ENCODE measurements at places on chromosomes 3 and 15.

GRCh38 chr3:141629976-141630375 lies 108.1 kb upstream of the RNF7 start:
- no peak for DNase-seq

GRCh38 chr3:101809178-101810021 lies 30.4 kb downstream of the NXPE3 start:
- DNase-seq = no peak

- DNase-seq = no peak
These were observed 51.5 kb downstream of the MGLL start for GRCh38 chr3:127770671-127771355.

DNA sequence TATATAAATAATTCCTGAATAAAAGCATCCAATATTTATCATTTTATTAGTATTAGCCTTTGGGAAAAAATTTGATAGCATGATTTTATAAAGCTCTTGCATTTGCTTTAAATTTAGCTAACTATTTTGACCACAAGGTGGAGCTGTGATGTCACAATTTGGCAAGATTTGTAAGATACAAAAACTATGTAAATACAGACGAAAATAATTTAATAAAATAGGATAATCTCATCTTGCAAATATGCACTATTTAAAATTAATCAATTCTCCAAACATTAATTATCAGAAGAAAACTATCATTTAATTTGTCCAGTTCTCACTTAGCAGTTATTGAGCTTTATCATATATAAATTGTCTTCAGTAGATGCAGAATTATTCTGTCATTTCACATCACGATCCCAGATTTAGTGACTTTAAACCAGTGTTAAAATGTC lies 95.4 kb downstream of the PLOD2 start:
- DNase-seq = no peak

DNA sequence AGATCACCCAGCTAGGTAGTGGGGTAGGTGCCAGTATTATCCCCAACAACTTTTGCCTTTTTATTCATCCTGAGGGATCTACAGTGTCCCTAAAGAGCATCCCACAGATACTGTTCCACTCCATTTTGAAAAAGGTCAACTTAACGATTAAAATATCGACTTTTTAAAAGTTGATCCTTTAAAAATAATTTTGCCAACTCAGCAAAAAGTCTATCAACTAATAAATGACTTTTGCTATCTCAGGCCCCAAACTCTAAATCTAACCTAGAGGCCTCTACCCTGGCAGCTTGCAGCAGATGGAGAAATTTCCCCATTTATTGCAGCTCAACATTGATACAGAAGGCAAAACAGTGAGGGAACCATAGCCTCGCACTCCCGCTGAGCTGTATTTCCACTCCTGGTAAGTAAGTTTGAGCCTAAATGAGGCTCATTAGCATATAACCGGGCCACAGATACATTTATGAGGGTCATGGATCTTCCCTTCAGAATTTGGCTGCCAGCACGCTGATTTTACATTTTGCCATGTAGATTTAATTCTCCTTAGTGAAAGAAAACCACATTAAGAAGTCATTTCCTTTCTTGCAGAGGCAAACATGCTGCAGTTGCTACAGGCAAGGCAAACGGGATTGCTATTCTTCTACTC lies 704.1 kb upstream of the CFAP20DC start:
- no peak for DNase-seq

DNA sequence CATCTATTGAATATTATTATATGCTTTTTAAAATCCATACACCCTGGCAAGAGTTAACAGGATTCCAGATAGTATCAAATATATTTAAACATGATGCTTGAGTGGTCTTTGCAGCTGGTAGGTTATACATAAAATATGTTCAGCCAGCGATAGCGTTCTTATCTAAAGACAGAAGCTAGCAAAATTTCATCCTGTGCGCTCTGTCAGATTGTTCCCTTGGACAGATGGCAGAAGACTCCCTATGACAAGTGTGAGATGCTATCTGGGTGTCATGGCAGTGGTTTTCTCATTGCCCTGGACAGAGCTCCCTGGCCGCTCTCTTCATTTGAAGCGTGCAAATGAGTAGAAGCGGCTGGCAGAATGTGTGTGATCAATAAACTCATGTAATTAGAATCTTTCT lies 175.2 kb upstream of the SOX14 start:
- DNase-seq = no peak

DNA sequence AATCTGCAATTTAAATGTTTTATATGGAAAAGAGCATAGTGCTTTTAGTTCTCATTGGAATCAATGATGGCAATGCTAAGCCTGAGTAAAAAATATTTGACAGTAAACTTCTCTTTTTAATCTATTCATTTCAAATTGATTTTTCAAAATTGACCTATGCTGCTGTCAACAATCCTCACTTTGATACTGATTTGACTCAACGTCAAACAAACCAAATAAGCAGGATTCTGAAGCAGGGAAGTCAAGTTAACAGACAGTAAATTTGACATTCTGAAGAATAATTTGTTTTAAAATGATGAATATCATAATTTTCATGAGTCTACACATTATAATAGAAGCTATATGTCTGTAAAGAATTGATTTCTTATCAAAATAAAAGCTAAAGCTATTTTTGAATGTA lies 1053.1 kb downstream of the DIPK2A start:
- DNase-seq = no peak

- DNase-seq = no peak
These were observed 29.2 kb upstream of the TRPM1 start for GRCh38 chr15:31130576-31131237.

DNA sequence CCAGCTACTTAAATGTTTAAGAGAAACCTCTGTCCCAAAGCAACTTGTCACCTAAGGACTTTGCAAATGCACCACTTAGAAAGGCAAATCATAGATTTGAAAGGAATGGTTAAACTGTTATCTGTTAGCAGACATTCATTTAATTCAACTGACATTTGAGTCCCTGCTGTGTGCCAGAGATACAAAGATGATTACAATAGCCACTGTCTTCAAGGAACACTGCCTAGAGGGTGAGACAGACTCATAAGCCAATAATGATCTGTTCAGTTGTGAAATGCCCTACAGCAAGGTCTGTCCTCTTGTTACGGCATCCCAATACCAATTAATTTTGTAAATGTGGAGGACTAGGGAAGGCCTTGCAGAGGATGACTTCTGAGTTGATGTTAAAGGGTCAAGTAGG lies 113.1 kb downstream of the ATG7 start:
- DNase-seq = no peak

- DNase-seq = no peak
These were observed 103.0 kb upstream of the RPL32 start for GRCh38 chr3:12944413-12944812.

- DNase-seq = no peak
These were observed 68.3 kb upstream of the CHMP2B start for GRCh38 chr3:87158823-87159222.

- no peak for DNase-seq
These were observed 11.4 kb upstream of the PRSS50 start for GRCh38 chr3:46729038-46729437.

DNA sequence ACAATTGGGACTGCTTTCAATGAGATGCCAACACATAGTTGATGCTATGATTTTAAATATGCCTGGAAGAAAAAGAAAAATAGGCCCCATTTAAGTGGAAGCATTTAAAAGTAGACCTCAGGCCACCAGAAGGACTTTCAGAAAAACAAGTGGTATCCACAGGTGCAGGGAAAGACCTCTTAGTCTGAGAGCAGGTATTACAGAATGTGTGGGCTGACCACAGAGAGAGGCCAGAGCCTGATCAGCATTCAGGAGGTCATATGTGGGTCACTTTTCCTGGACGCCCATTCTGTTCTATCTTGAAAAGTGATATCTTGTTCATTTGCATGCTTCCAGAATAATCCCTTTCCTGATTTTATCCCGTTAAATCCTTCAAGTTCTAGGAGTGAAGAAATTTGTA lies 95.5 kb downstream of the GABRG3 start:
- no peak for DNase-seq

DNA sequence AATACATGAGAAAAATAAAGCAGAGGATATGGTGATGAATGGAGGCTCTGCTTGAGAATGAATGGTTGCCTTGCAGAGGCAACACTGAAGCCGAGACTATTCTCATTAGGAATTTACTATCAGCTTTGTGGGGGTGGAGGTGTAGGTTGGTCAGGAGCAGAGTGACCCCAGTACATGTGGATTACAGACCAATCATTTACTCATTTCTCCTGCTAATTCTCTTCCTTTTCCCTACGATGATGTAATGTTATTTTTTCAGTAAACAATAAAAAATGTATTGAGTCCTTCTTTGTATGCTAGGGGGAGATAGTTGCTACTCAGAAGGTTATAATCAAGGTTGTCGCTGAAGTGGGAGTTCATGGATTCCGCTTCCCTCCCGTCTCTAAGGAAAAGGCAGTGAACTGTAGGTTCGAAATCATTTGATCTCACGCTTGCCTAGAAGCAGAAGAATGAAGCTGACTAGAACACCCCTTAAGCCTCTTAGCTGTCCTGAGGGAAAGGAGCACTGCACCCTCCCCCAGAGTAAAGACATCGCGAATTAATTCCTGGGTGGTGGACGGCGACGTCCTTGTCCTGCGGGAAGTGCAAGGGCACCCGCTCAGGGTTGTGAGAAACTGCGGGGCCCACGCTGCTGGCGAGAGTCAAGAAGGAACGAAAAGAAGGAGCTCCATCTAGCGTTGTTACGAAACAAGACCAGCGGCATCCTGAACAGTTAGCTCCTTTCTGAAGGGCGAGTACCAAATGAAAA lies 213.2 kb upstream of the PFN2 start:
- DNase-seq = peak; percentile 76

DNA sequence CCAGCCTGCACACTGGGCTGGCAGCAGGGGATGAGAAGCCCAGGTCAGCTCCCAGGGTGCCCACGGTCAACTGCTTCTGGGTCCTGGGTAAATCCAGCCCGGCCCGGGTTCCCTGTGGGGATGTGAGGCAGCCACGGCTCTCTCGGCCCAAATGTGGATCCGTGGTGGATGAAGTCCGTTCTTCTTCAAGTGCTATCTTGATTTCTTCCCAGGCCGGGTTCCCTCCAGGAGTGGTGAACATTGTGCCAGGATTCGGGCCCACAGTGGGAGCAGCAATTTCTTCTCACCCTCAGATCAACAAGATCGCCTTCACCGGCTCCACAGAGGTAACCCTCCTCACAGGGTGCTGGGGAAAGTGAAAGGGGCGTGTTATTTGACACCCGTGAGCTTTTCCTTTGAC lies 16.1 kb downstream of the ALDH1A3 start:
- DNase-seq = no peak

- DNase-seq = no peak
These were observed 59.3 kb downstream of the MAP6D1 start for GRCh38 chr3:183766107-183766506.

DNA sequence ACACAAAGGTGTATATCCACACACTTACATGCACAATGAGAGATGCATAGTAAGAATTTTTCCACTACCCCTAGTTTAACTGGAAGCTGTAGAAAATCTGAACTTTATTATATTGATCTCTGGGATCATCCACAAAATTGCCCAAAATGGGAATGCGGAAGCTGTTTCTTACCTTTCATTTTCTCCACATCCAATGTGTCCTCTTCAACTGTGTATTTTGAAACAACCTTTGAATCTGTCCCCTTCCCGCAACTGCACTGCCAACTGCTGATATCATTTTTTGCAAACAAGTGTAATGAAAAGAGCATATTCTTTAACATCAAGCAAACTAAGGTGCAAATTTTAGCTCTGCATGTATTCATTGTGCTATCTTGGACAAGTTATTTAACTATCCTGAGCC lies 427.6 kb upstream of the TPRG1 start:
- no peak for DNase-seq

GRCh38 chr15:44216958-44217357 lies 21.9 kb upstream of the FRMD5 start:
- no peak for DNase-seq

GRCh38 chr3:157311633-157312375 lies 124.8 kb upstream of the PTX3 start:
- DNase-seq = no peak

- no peak for DNase-seq
These were observed 11.0 kb downstream of the GABRA5 start for GRCh38 chr15:26877831-26878230.

DNA sequence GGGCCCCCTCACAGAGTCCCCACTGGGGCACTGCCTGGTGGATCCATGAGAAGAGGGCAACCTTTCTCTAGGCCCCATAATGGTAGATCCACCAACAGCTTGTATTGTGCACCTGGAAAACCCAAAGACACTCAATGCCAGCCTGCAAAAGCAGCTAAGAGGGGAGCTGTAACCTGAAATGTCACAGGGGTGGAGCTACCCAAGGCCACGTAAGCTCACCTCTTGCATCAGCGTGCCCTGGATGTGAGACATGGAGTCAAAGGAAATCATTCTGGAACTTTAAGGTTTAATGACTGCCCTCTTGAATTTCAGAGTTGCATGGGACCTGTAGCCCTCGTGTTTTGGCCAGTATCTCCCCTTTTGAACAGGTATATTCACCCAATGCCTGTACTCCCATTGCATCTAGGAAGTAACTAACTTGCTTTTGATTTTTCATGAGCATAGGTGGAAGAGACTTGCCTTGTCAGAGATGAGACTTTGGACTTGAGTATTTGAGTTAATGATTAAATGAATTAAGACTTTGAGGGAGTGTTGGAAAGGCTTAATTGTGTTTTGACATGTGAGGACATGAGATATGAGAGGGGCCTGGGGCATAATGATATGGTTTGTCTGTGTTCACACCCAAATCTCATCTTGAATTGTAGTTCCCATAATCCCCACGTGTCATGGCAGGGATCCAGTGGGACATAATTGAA lies 900.9 kb upstream of the ROBO1 start:
- no peak for DNase-seq

DNA sequence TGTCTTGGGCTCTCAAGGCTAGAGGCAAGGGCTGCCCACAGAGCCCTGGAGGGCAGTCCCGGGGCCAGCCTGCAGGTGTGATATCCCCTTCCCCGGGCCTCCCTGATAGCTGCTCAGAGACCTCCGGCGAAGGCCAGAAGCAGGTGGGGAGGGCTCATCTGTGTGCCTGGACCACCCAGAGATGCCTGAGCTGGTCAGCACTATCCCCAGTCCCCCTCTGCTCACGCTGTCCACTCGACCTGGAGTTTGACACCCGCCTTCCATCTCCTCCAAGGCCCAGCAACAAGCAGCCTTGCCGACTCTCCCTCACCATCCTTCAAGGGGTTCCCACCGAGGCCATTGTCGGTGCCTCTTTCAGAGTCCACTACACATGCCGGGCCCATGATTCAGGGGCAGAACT lies 39.4 kb downstream of the DNAH1 start:
- DNase-seq = no peak

DNA sequence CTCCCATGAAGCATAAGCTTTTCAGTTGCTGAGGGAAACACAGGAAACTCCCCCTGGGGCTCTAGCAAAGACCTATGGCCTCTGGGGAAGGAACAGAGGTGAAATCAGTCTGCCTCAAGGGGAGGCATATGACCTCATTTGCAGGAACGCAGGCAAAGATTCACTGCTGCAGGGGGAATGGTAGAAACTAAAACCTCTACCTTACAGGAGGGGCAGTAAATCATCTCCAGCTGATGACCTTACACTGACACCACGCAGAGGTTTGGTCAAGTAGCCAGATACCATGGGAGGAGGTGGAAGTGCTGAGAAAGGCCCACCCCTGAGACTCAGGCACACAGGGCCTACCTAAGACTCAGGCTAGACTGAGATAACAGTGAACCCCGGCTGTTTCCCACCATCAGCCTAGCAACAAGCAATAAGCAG lies 81.1 kb downstream of the RAD18 start:
- DNase-seq = no peak

GRCh38 chr3:185754920-185755319 lies 69.9 kb downstream of the IGF2BP2 start:
- no peak for DNase-seq

GRCh38 chr15:68410466-68411342 lies 21.3 kb downstream of the ITGA11 start:
- peak; percentile 34 for DNase-seq
